Amygdala (tissue), 56 donors: ENCODE measurements at places on chromosomes 11 and 22.

DNA sequence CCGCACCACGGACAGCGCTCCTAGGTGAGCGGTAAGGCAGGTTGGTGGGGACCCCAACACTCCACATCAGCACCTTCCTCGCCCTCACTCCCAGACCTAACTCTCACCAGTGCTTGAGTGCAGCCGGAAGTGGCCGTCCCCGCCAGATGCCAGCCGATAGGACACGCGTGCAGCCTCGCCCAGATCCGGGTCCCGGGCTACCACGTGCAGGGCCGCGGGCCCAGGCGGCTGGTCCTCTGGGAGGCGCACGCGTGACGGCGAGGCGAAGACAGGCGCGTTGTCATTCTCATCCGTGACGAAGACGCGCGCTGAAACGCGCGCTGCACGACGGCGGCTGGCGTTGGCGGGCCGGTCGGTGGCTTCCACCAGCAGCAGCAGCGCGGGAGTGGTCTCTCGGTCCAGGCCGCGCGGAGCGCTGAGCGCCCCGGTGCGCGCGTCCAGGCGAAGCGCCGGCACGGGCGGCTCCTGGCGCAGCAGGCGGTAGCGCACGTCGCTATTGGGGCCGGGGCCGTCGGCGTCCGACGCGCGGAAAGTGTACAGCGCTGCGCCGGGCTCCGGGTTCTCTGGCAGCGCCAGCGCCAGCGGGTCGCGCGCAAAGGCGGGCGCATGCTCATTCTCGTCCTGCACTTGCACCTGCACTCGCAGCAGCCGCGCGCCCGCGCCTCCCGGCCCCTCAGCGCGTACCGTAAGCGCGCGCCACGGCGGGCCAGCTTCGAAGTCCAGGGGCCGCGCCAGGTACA, 10.8 kb upstream of the TPP1 start:
- DNase-seq: no peak

DNA sequence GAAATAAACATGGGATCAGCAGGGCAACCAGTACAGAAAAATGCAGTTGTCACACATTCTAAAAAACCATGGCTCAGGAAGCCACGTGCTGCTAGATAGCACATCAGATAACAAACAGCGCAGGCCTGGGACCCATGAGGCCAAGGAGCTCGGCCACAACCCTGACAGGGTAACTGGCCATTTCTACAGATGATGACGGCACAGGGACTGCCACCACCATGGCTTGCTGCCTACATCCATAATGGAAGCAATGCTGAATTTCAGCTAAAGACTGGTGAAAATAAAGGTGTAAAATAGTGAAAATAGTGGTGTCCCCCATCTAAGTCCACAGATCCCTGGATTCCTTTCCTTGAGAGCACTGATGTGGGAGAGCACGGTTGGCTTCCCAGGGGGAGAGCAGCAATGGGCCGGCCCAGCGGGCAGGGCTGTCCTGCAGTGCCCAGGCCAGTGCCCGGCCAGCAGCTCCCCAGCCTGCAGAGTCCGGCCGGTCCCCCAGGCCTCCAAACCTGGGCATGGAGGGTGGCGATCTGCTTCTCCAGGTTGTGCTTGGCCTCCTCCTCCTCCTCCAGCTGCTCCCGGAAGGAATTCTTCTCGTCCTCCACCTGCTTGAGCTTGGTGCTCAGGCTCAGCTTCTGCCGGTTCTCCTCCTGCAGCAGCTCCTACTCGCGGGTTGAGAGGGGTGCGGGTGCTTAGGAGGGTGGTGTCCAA, 40.0 kb downstream of the APOL1 start:
- DNase-seq: no peak

GRCh38 chr11:116211147-116211546, 561.6 kb downstream of the BUD13 start:
- DNase-seq: no peak

- DNase-seq: no peak
Observed at GRCh38 chr11:13327421-13327820, 49.8 kb downstream of the BMAL1 start.

- DNase-seq: no peak
Observed at GRCh38 chr11:119299416-119299815, 17.5 kb downstream of the MCAM start.

GRCh38 chr11:114209343-114209742, 86.9 kb upstream of the NNMT start:
- DNase-seq: no peak

GRCh38 chr11:65870307-65870658, 2.3 kb downstream of the EFEMP2 start:
- no peak for DNase-seq

GRCh38 chr22:32202539-32203180, 2.2 kb downstream of the RFPL2 start:
- no peak for DNase-seq

- no peak for DNase-seq
Observed at GRCh38 chr22:39245130-39246039, 603 bp upstream of the PDGFB start.

DNA sequence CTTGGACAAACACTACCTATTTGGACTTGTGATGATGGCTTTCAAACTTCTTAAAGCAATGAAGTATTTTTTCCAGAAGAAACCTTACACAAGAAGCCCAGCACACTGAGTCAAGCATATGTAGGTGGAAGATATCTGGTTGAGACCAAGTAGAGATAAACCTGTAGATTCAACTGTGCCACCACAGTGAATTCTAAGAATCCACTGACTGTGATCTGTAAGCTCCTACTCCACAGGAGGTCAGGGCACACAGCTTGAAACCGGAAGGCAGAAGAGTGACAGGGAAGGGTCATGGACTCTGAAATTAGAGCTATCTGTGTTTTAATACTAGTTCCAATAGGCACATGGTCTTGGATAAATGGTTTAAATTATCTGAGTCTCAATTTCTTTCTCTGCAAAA, 404.5 kb downstream of the ETS1 start:
- no peak for DNase-seq

DNA sequence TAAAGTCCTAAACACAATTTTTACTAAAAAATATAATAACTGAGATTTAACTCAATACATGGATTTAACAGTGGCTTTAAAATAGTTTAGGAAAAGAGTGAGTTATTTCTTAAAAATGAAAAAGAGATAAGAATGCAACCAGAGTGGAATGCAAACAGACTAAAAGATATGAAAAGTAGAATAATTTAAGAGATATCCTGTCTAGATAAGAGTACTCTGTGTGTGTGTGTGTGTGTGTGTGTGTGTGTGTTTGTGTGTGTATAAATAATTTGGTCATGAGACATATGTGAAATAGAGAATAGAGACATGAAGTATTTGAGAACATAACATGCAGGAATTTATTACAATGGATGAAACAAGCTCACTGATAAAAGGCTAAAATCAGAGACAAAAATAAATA, 986.9 kb upstream of the CHORDC1 start:
- DNase-seq: no peak

- DNase-seq: no peak
Observed at GRCh38 chr11:44791316-44791925, 64.7 kb downstream of the TSPAN18 start.

- DNase-seq: no peak
Observed at GRCh38 chr11:68843703-68844312, 2.1 kb upstream of the CPT1A start.

- DNase-seq: no peak
Observed at GRCh38 chr11:128763224-128763623, 69.4 kb downstream of the FLI1 start.

DNA sequence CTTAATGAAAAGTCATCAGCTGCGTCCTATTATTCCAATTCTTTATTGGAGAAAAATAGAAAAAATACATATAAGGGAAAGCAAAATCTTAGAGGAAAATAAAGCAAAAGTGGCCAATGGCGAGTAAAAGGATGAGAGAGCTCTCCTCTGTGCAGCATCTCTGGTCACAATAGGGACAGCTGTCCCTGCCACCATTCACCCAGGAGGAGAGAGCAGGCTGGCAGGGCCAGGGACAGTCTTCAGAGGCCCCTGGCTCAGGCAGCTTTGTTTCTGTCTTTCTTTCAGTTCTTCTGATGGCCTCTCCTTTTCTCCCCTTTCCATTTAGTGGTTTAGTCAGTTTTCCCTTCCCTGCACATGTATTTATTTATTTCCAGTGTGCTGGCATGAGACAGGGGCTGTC, 941.3 kb downstream of the NTM start:
- DNase-seq: no peak

- no peak for DNase-seq
Observed at GRCh38 chr11:130840679-130841078, 75.6 kb downstream of the SNX19 start.
